ENCODE measurements at places on chromosomes 13 and 19.

GRCh38 chr19:1433119-1434039, 4.8 kb upstream of the RPS15 start:
- no peak for DNase-seq

- DNase-seq: no peak
These were observed 481.4 kb downstream of the PCDH9 start for GRCh38 chr13:66748712-66749111.

DNA sequence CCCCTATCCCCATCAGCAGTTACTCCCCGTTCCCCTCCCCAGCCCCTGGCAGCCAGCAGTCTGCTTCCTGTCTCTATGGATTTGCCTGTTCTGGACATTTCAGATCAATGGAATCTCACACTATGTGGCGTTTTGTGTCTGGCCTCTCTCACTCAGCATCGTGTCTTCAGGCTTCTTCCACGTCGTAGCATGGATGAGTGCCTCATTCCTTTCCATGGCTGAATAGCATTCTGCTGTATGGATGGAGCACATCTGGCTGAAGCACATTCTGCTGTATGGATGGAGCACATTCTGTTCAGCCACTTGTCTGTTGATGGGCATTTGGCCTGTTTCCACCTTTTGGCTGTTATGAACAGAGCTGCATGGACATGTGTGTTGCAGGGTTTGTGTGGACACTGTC, 29.5 kb downstream of the CRTC1 start:
- no peak for DNase-seq

DNA sequence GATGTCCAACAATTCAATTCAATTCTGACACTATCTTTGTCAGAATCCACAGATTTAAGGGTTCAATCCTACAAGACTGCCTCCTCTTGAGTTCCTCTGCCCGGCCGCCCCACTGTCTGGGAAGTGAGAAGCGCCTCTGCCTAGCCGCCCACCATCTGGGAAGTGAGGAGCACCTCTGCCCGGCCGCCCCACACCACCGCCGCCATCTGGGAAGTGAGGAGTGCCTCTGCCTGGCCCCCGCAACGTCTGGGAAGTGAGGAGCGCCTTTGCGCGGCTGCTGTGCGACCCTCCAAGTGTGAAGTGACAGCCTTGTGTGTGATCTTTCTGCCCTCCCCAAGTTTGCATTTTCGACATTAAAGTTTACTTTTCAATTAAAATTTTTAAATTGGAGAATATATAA, 6.0 kb downstream of the ZNF614 start:
- DNase-seq: no peak

DNA sequence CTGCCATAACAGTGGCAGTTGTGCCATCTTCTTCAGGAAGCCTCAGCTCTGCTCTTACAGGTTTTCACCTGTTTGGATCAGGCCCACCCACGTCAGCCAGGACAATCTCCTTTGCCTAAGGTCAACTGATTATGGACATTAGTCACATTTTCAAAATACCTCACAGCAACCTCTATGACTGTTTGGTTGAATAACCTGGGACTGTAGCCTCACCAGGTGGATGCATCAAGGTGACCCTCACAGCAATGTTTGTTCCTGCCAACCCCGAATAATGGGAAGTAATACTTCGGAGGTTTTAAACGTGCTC, 17.2 kb upstream of the ATP12A start:
- no peak for DNase-seq

DNA sequence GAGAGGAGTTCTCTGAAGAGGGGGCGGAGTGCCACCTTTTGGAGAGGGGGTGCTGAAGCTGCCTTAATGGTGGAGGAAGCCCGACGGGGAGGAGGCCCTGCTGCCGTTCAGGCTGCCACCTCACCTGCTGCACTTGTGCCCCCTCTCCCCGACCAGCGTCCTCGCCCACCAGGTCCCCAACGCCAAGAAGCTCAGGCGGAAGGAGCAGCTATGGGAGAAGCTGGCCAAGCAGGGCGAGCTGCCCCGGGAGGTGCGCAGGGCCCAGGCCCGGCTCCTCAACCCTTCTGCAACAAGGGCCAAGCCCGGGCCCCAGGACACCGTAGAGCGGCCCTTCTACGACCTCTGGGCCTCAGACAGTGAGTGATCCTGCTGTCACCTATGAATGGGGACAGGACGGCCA, 5.4 kb downstream of the NOP53 start:
- DNase-seq: no peak

- DNase-seq: no peak
These were observed 43.3 kb downstream of the CRYL1 start for GRCh38 chr13:20482275-20482761.

DNA sequence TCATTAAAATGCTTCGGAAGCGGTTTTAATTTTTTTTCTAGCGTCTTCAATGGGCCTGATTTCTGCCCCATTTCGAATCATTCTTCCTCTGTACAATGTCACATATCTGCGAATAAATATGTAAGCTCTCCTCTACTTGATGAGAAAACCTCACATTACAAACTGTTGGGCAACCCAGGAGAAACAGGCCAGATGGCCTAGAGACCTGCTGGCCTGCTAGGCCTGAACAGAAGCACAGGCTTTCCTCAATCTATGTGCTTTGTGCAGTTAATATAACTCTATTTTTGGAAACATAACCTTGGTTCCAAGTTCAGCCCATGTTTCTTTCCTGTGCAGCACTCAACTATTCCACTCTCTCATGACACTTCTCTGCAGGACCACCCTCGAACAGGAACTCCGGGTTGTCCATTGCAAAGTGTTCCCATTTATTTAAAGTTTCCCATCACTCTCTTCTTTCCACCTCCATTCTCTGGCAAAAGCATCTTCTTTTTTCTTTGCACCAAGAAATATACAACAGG, 42.0 kb downstream of the DCLK1 start:
- no peak for DNase-seq

DNA sequence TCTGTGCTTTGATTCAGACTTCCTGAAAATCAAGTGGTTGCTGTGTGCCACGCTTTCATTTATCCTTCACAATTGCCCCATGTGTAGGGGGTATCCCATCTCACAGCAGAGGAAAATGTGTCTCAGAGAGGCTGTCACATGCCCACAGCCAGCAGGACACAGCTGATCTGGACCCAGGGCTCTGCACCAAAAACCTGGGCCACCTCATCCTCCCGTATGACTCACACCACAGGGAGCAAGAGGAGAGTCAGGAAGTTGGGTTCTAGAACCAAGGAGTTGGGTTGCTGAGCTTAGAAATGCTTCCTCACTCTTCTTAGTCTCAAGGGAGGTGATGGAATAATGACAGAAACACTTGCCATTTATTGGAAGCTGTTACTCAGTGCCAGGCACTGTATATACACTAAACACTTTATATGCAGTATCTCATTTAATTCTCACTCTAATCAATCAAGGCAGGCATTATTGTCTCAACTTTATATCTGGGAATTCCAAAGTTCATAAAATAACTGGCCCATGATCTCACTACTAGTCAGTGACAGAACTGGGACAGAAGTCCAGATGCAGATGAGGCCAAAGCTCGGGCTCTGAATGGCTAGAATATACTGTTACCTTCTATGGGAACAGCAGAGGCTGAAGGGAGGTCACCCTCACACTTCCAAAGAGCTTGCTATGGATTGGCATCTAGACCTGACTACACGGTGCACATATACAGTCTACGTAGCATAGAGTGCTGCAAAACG, 47.7 kb upstream of the ATP12A start:
- no peak for DNase-seq

GRCh38 chr19:45768655-45768983, 433 bp downstream of the SIX5 start:
- DNase-seq: no peak

DNA sequence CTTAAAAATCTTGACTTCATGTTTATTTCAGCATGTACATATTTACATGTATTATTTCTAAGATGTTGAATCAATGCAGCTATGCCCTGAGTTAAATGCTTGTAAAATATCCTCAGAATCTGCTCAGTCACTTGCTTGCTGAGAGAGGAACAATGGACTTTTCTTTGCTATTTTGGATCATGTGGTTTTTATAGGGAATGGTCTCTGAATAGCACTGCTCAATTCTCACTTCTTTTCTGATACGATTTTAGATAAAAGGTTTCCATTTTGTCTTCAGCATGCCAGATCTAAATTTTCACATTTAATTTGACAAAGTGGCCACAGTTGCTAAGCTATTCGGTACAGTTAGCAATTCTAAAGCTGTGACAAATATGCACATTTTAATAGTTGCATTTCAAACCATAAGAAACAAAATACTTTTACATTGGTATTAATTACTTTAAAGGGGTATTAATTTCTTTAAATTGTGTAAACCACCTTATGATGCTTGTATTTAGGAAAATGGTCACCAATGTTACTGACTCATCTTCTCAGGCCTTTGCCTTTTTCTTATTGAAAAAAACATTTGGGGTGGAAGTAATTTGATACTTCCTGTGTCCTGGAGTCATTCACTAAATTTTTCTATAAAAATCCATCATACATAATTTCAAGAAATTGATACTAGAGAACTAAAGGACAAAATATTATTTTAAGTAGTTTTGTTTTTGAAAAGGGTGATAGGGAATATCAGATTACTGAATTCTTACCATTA, 113.5 kb downstream of the MYO16 start:
- no peak for DNase-seq

- DNase-seq: no peak
These were observed 15.0 kb upstream of the EPSTI1 start for GRCh38 chr13:43006893-43007631.

Data from activated T-helper 1 cell treated with anti-CD3 and anti-CD28 coated beads, Interleukin-2, amount 50 U/mL, for 16 hours (primary cell).